Heart right ventricle (tissue), 16 donors: ENCODE measurements at places on chromosomes 5 and 9. TPM values are rescaled to one million over a fixed set of nuclear protein-coding genes. Genes with fewer than 3 reads are reported as not detected.

The SLC6A3 gene
- not detected for total RNA-seq

The RFESD gene
- total RNA-seq: 3.5 TPM

GRCh38 chr5:135643881-135644766 is 65.3 kb upstream of the CXCL14 start:
- H3K36me3 ChIP-seq: no peaks in the 10 kb centered on the region
- no peak overlapping the region for H3K27ac ChIP-seq
- no peaks in the 10 kb centered on the region for H3K4me1 ChIP-seq

DNA sequence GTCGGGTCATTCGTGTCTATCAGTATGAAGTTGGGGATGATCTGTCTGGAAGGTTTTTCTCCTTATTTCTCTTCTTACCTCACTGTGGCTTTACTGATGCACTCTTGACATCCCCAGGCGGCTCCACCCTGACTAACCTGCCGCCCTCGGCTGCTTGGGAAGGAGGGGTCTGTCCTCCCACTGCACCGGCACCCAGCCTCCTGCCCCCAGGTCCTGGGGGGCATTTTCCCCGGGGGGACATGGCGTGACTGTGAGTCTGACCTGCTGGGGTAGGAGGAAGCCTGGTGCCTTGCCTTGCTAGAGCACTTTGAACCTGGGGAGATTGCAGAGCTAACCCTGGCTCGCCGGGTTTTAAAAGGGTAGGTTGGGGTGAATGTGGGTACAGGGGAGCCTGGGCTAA is 27.5 kb downstream of the DYNC2I2 start:
- DNase-seq: no peak
- peaks cover 100% of the 10 kb centered on the region for H3K36me3 ChIP-seq
- peaks cover 15% of the 10 kb centered on the region for H3K4me1 ChIP-seq
- no peaks in the 10 kb centered on the region for H3K27me3 ChIP-seq

DNA sequence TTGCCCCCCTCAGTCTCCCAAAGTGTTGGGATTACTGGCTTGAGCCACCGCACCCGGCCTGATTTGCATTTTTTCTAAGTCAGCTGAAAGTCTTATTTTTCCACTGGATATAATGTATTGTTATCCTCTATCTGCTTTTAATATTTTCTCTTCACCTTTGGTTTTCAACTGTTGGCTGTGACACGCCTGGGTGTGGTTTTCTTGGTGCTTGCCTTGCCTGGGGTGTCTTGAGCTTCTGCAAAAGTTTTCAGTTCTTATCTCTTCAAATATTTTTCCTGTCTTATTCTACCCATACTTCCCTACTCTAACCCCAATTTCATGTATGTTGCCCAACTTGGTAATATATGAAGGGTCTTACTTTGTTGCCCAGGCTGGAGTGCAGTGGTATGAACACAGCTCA is 4.3 kb upstream of the MXD3 start:
- peaks cover 14% of the 10 kb centered on the region for H3K4me1 ChIP-seq
- no peak overlapping the region for H3K4me3 ChIP-seq
- no peaks in the 10 kb centered on the region for H3K27me3 ChIP-seq
- no peak for DNase-seq
- H3K36me3 ChIP-seq: no peaks in the 10 kb centered on the region

- no peak overlapping the region for H3K27ac ChIP-seq
- H3K27me3 ChIP-seq: no peaks in the 10 kb centered on the region
- H3K4me1 ChIP-seq: no peaks in the 10 kb centered on the region
These were observed 22.2 kb upstream of the ZBTB34 start for GRCh38 chr9:126838055-126838811.

DNA sequence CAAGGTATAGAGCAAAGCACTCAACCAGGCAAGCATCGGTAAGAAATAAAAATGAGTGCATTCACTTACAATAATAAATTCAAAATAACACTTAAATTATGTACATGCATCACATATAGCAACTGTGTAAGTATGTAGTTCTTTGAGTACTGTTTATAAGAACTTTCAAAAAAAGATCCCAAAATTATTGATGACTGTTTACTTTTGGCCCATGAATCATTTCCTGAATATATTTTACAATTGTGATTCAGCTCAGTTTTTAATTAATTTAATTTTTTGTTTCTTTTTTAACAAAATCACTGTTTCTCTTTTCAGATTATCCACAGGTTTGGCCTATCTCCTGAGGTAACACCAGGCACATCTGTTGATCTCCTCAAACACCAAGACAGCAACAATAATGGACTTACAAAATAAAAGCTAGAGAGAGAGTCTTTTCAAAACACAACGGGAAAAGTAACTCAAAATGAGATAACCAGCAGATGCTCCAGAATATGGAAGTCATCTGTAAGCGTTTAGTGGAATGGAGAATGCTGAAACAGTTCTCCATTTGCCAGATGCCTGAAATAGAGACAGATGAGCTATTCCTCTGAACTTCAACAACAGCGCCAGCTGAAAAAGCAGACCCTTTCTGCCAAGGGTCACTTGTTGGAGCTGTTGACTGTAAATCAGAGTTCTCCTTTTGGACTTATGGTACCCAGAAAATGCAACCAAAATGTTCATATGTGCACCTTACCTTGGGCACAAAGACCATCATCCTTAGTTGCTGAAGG is 348.6 kb upstream of the RGMB start:
- H3K36me3 ChIP-seq: no peaks in the 10 kb centered on the region
- no peak overlapping the region for H3K4me3 ChIP-seq
- no peak for DNase-seq
- H3K4me1 ChIP-seq: peaks cover 5% of the 10 kb centered on the region
- H3K27me3 ChIP-seq: no peaks in the 10 kb centered on the region
